Smooth muscle cell of the brain vasculature (primary cell): ENCODE measurements at places on chromosomes 5 and 9.

DNA sequence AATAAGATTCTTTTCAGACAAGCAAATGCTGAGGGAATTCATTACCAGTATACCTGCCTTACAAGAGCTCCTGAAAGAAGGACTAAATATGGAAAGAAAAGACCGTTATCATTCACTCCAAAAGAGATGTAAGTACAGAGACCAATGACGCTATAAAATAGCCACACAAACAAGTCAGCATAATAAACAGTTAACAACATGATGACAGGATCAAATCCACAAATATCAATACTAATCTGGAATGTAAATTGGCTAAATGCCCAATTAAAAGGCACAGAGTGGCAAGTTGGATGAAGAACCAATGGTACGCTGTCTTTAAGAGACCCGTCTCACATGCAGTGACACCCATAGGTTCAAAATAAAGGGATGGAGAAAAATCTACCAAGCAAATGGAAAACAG lies 349.6 kb upstream of the MPDZ start:
- no peak for DNase-seq

- no peak for DNase-seq
Measured at GRCh38 chr9:35682520-35683315, 7.0 kb downstream of the TPM2 start.

GRCh38 chr9:24614070-24614469 lies 68.4 kb upstream of the IZUMO3 start:
- no peak for DNase-seq

DNA sequence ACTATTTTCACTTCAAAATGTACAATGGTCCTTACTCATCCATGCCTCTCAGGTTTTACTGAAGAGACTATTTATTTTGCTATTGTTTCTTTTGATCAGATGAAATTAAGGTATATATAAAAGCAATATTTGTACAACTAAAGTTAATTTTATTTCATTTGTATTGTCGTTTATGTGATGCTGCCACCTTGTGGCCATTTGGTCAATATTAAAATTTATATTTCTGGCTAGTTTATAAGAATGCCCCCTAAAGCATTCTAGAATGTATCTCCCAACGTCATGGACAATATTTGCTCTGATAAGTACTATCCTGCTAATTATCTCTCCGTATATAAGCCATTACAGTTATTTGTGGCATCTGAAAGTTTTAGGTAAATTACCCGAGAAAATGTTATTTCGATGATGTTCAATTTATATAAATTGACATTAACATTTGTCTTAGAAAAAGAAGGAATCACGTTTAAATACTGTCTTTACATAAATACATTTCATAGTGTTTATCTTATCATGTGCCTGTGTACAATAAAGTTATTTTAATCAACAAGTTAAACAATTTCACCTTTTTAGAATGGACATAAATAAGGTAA lies 680.0 kb downstream of the TAF11L14 start:
- peak; percentile 12 for DNase-seq

GRCh38 chr5:51495672-51496071 lies 112.4 kb downstream of the ISL1 start:
- DNase-seq = no peak

GRCh38 chr5:109928811-109929210 lies 239.1 kb downstream of the MAN2A1 start:
- DNase-seq = no peak

DNA sequence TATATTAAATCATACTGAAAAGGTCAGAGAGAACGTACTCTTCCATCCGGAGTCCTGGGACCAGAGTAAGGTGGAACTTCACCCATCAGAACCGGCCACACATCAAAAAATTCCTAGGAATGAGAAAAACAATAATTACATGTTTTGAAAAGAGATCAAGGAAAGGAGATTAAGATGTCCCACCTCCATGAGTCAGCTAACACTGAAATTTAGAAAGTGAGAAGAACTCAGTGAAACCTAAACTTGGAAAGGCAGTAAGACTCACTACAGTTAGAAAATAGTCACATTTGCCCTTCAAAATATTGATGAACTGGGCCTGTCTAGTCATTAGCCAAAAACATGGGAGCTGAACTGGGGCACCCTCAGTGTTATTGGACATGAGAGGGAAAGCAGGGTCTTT lies 23.0 kb downstream of the PDE6A start:
- DNase-seq = no peak

- no peak for DNase-seq
Measured at GRCh38 chr5:156120777-156121176, 206.2 kb upstream of the SGCD start.

DNA sequence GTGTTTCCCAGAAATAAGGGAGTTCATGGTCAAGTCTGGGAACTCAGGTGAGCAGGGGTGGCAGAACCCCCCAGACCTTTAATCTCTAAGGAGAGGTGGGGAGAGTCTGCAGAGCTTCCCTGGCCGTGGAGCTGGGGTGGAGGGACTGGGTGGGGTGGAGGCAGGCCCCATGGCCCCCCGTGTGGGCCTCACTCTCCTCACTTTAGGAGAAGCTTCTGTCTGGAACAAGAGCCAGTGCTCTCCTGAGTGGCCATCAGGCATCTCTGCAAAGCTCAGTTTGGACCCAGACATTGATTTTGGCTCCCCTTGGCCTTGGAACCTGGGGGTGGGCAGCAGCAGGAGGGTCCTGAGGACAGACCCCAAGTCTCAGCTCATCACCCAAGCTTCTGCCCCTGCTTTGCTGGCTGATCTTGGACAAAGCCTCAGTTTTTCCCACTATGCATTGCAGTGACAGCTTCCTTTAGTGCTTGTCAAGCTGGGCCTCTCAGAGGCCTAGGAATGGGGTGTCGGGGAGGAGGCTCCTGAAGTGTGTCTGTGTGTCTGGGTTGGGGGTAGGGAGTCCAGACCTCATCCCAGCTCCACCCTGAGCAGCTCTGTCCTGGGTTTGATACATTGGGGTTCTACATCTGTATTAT lies 3.5 kb upstream of the GBGT1 start:
- no peak for DNase-seq

DNA sequence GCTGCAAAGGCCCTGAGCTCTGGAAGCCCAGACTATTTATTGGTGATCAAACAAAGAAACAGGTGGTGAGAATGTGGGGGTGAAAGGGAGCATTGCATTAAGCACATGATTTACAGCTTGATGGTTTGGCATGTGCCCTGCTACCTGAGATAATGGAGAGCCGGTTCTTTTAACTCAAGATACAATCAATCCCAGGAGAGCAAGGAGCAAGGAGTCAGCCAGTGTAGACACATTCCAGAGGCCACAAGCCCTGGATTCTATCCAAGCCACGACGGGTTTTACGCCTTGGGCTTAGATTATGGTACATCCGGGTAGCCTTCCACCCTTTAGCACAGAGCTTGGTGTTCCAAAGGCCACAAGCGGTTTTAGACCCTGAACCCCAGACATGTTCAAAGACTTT lies 292.2 kb downstream of the CYLC2 start:
- no peak for DNase-seq

- DNase-seq = peak; percentile 40
Measured at GRCh38 chr5:87069974-87070608, 197.6 kb upstream of the RASA1 start.

DNA sequence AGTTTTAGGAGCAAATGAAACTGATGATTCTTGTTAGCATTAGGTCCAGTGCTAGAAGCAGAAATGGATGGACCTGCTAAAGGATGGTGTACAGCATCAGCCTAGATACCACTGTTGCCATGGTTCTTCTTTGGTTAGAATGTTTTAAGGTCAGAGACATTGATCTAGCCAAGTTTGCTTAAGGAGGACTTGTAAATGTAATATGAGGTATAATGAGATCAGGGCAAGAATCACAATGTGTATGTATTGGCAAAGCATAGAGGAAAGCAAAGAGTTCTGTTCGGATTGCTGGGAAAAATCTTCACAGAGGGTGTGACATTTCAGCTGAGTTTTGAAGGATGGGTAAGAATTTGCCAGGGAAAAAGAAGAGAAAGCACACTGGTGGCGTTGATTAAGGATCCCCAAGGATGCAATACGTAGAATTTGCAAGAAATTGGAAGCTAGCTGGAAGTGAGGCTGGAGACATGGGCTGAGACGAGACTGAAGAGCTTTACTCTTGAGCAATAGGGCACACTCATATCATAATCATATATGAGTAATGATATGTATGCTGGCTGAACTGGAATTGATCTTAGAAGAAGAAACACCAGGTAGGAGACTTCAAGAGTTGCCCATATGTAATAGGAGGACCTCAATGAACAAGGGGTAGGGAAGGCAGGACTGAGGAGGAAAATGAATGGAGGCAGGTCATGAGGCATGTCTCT lies 102.0 kb downstream of the ZNF462 start:
- DNase-seq = no peak

DNA sequence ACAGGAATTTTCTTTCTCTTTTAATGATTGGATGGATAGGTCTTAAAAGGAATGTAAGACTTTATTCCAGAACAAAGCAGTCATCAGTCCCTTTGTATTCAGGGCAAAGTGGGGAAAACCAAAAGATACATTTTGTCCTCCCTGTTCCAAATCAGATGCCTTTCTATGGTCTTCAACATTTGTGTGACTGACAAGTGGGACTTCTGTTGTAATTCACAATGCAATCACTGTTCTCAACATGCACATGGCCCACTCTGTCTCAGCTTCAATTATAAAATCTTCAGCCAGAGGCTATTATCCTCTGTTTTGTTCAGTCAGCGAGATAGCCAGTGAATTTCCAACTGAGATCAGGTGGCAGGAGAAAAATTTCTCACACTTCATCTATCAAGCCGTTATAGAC lies 95.5 kb upstream of the ERBIN start:
- DNase-seq = no peak

DNA sequence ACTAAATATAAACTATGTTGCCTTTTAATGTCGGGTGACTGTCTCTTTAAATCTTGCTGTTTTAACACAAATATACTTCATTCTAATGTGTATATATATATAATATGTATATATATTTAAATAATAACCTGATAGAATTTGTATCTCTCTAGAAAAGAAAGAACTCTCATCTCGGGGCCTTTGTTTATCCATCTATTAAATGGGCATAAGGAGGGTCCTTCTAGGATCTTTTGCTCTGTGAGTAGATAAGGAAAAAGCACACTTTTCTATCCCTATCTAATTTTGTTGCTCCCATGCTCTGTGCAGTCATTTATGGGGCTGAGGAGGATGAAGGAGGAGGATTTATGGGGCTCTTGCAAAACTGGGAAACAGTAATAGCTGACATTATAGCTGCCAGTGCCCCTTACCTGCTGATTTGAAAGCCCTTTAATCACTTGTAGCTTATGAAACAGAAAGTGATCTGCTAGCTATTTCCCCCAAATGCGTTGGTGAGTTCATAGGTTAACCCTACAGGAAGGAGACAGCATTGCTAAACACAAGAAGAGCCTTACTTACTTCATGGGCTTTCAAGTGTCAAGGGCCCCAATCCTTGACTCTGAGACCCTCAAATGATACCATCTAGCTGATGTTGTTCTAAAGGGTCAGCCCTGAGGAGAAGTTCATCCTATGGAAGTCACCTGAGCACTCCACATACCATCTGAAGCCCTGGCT lies 5.8 kb upstream of the PPARGC1B start:
- DNase-seq = no peak

DNA sequence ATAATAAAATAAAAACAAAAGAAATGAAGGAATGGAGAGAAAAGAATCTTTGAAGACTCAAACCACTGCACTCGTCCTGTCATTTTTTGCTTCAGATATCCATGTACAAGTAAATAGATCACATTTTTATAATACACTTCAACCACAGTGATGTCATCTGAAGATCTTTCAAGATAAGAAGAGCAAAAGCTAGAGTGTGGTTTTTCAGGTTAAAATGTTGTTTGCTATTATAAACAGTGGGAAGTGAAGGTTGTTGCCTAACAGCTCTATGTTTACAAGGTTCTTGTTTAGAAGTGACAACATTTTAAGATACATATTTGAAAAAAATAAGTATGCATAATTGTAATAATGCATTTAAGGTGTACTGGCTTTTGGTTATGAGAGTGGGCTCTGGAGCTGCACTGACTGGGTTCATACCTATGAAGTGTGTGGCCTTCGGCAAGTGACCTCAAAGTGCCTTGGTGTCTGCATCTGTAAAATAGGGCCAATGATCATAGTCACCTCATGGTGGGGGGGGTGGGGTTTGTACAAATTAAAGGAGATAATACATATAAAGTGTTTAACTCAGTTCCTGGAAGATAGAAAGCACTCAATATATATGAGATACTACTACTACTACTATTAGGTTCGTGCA lies 45.5 kb upstream of the IL7R start:
- no peak for DNase-seq

GRCh38 chr9:87428659-87429058 lies 69.0 kb upstream of the DAPK1 start:
- DNase-seq = no peak

GRCh38 chr5:75622564-75622963 lies 11.3 kb downstream of the ANKDD1B start:
- no peak for DNase-seq

DNA sequence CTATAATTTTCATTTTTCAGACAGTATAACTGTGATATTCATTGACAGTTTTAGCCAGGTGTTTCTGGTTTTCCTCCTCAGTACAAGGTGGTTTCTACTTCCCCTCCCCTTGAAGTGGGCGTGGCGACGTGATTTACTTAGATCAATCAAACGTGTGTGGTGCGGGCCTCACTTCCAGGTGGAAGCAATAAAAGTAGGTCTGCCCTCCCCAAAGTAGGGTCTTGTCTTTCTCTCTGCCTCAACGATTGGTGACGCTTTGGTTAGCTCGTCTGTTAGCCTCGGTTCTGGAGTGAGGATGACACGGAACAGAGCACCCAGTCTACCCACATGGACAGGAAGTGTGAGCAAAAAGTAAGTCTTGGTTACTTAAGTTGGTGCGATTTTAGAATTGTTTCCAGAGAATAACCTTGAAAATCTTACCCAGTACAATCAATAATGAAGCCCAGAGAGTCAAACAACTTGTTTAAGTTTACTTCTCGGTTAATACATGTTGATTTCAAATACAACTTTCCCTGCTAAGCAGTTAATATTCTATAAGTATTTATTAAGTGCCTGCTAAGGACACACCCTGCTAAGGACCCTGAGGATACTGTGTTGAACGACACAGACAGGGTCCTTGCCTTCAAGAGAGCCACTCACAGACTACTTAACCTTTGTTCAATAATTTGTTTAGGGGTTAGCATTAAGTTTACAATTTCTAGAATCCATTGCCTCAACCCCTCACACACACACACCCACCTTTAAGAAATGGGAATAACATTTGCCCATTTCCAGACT lies 48.4 kb downstream of the COX7C start:
- no peak for DNase-seq

- no peak for DNase-seq
Measured at GRCh38 chr5:99314721-99315120, 385.9 kb upstream of the CHD1 start.
